ENCODE measurements at places on chromosomes 12 and 14.

- no peak for DNase-seq
Measured at GRCh38 chr12:96720363-96720705, 186.7 kb upstream of the NEDD1 start.

DNA sequence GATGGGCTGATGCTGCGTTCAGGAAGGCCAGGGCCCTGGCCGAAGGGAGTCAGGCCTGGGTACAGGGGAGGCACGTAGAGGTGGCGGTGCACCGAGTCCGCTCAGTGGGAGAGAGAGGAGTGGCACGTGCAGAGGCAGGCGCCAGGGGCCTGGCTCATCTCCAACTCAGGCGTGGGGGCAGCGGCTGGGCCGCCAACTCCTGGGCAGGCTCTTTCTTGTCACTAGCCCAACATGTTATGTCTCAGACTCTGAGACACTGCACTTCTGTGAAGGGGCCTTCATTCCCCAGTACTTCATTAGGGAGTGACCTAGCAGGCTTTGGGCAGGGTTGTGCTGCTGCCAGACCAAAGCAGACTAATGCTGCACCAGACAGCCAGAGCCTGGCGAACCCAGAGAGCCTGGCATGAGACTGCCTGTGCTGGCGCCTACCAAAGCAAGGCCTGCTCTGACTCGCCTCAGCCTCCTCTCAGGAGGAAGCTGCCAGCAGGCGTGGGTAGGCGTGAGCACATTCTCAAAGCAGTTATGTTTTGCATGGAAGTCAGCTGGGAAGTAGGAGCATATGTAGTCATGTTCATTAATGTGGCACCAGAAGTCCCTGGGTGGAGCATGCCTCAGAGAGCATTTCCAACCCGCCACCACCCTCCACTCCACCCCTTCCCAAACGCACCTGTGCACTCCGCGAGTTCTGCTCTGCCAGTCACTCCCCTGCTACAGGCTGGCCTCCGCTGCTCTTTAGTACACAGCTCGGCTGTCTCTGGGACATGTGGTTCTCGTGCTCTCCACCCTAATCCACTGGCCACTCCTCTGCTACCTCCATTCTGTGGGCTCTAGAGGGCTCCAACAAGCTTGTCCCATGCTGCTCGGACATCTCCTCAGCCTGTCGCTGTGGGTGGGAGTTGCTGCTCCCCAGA lies 9.7 kb downstream of the CKB start:
- DNase-seq = no peak

DNA sequence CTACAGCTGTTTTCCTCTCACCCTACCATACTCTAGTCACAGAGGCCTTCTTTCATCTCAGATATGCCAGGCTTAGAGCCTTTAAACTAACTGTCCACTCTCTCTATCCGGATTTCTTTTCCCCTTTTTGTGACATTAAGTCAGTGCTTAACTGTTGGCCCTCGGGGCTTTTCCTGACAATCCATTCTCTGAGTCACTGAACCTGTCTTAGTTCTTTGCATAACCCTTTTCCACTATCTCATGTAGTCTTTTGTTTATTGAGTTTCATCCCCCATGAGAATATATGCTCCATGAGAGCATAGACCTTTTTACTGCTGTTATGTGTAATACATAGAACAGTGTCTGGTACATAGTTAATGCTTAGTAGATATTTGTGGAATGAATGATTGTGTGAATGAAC lies 68.7 kb downstream of the PLEKHA5 start:
- DNase-seq = no peak

DNA sequence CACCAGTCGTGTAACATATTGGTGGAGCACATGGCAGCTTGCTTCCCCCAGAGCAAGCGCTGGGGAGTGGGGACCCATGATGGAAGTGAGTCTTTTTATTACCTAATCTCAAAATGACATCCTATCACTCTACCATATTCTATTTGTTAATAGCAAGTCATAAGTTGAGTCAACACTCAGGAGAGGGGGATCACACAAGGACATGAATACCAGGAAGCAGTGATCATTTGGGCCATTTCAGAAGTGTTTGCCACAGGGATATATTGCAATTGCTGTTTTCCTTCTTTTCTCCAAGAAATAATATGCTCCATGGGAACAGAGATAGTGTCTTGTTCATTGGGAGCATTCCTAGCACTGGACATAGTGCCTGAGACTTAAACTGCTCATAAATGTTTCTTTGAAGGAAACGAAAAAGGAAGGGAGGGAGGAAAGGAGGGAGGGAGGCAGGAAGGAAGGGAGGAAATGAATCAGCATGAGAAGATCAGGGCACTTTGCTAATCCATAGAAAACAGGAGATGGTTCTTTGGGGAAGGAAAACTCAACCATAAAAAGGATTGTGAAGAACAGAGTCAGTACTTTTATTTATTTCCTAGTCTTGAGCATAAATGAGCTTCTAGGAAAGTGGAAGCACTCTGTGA lies 39.2 kb upstream of the EEA1 start:
- DNase-seq = no peak

DNA sequence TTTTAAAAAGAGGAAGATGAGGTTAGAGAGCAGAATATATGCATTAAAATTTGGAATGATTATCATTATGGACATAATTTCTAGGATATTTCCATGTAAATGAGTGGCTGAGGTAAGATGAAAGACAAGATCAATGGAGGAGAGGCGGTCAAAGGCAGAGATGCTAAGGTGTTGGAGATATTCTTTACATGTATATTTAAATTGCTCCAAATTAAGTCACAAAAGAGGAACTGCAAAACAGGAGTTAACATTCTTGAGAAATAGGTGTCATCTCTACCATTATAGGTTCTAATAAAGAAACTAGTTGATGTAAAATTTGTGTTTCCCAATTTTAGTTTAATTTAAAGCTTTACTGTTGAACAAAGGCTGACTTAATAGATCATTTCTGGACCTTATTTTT lies 268.5 kb upstream of the PPFIA2 start:
- no peak for DNase-seq

- no peak for DNase-seq
Measured at GRCh38 chr12:52546126-52546525, 6.8 kb downstream of the KRT71 start.

DNA sequence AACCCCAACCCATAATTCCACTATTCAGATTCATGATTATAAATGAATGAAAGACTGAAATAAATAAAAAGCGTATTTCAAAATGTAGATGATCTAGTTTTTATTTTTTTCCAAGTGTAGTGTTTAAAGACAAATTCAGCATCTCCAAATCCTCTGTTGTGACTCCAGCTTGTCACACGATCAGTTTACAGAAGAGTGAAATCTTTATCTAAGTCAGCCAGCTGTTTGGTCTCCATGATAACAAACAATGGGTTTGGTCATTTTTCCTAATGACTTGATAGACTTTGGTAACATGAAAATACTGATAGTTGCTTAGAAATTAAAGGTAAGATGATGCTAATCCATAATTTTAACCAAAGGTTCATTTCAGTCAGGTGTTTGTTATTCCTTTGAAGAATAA lies 114.5 kb upstream of the RASSF8 start:
- no peak for DNase-seq

DNA sequence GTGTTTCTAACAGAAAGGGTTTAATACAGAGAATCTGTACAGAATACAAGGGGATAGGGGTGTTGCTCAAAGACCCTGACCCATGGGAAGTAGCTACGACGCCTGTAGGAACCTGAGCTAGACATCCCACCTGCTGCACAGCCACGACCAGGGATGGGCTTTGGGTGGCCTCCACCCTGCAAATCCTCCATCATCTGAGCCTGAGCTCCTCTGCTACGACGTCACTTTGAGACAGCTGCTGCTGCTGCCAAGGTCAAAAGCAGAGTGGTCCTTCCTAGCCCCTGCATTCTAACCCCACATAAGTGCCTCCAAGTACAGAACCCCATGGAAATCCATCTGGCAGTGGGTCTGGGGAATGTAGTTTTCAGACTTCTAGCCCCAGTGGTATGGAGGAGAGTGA lies 43.8 kb downstream of the JAG2 start:
- DNase-seq = no peak

Measured in activated gamma-delta T cell (primary cell).